ENCODE measurements at places on chromosomes 3 and 15. TPM values are rescaled to one million over a fixed set of nuclear protein-coding genes. Genes with fewer than 3 reads are reported as not detected.

ACKR4 gene
- not detected for total RNA-seq

IGSF10 gene
- 0.51 TPM for total RNA-seq

PAQR5 gene
- total RNA-seq: 88.0 TPM

RYR3 gene
- total RNA-seq: 0.01 TPM

PLA1A gene
- 0.56 TPM for total RNA-seq

CIP2A gene
- 15.0 TPM for total RNA-seq

USP50 gene
- total RNA-seq: 0.24 TPM

SLC9A9 gene
- total RNA-seq: 0.22 TPM

IL17RD gene
- 0.43 TPM for total RNA-seq

DLEC1 gene
- not detected for total RNA-seq
